ENCODE measurements at places on chromosomes 12 and 14.

DNA sequence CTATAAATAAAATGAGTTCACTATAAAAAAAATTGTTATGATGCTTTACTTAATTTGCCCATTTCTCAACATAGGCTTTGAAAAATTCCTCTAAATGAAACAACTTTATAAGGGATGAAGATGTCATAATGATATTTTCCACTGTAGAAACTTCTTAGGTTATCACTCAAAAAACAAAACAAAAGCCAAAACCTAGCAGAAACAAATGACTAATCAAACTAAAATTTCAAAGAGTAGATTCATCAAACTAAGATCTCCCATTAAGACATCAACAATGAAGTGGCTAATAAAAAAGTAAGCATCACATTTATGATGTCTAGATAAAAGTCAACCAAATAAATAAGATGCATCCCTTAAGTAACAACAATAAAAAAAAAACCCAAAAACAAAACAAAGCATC lies 36.9 kb upstream of the TTC7B start:
- DNase-seq = no peak

GRCh38 chr14:22997676-22998323 lies 12.1 kb downstream of the C14orf93 start:
- DNase-seq = no peak

- DNase-seq = no peak
Measured at GRCh38 chr14:91415794-91416743, 1.6 kb downstream of the CCDC88C start.

DNA sequence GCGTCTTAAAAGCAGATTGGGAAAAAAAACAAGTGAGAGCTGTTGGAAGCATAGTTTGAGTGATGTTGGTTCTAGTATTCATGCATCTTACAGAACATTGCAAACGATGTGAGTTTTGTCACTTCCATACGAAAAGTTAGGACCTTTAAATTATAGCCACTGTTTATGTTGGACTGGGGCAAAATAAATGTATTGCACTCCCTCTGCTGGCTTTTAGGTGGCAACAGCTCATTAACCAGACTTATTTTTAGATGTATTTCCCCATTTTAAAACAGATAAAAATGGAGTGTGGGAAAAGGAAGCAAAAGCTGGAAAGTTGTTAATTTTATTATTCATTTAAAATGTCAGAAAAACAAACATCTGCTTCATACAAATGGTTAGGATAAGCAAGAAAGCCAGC lies 111.9 kb downstream of the LGR5 start:
- DNase-seq = peak; percentile 37

DNA sequence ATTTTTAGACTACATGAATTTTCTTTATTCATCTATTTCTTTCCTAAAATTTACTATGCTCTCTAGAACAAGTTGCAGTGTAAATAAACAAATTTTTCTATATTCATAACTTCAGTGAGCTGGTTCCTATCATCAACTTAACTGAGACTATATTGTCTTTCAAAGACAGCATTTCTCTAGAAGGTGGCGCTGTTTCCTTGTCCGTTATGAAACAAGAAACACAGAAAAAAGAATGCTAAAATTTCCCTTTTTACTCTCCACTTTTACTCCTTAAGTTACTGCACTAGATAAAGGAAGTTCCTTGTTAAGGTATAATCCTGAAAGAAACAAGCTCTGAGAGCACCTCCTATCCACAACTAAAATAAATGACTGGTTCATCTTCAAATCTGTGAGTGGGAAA lies 8.2 kb upstream of the CLEC2A start:
- DNase-seq = no peak

DNA sequence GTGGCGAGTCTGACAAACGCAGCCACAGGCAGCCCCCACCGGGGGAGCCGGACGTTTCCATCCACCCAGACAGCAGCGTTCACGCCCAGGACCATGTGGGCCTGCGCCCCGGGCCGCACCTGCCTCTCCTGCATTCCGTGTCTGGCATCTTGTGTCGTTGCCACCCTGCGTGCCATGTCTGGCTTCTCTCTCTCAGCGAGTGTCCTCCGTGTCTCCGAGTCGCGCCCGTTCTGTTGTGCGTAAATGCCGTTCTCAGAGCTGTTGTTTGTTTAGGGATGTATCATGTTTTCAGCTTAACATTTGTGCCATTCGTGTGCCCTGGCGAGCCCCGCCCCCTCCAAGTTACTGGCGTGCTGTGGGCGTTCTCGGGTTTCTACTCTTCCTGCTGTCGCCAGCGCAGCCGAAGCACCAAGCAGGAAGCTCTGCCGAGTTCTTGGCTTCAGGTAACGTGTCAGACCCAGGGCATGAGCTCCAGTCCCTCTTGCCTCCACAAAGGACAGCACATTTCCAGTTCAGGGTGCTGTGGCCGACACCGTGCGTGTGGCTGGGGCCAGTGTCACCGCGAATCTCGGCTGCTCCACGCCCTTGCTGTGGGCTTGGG lies 34.6 kb downstream of the NOC4L start:
- DNase-seq = no peak

DNA sequence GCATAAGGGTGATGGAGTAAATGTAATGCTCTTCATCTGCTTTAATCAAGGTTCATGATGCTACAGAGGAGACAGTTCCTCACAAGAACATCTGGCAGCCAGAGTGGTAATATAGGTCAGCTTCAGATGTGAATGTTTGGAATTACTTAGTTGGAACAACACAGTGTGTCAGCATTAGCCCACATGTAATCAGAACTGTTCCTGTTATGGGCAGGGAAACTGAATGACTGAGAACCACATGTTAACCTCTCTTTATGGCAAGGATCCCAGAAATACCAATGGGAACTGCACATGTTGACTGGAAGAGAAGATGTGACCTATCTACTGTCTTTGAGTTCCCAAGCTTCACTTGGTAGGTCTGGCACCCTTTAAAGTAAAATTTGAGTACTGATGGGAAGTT lies 390.1 kb upstream of the PDE3A start:
- peak; percentile 91 for DNase-seq
